ENCODE measurements at places on chromosomes 4 and X.

DNA sequence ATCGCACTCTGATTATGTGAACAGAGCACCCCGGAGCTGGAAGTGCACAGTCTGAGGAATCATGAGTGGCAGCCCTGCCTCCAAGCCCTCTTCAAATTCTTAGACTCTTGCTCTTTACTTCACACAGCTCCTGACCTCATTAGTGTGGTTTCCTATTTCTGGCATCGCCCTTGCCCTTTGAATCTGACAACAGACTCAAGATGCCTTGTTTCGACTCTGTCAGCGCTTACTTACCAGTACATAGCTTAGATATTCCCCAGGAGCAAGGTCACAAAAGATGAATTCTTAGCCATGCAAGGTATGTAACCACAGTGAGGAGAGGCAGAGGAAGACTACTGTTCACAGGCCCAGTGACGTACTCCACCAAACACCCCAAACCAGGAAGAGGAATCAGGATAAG is 167.2 kb downstream of the KDR start:
- peak; percentile 69 for DNase-seq

DNA sequence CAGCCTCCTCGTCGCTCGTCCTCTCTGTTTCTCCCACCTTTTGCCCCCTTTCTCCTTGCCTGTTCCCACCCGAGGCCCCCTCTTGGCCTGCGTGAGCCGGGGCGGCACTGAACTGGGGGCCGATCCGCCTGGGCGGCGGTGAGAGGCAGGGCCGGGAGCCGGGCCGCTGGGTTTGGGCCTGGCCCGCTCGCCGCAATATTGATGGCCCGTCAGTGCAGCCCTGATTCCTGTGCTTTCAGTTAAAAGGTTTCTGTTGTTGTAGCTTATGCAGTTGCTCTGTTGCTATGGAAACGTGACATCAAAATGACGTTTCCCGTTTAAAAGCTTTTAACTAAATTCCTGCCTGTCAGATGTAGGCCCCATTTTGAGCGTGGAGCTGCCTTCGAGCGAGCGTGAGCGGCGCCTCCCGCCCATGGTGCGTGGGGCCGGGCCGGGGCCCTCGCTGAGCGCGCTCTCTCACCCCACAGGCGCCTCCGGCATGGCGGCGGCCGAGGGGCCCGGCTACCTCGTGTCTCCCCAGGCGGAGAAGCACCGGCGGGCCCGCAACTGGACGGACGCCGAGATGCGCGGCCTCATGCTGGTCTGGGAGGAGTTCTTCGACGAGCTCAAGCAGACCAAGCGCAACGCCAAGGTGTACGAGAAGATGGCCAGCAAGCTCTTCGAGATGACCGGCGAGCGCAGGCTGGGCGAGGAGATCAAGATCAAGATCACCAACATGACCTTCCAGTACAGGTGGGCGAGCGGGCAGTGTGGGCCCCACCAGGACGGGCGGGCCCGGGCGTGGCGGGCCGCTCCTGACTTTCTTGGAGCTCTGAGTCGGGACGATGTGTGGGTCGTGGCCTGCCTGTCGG is at the start of gene MSANTD1:
Gene MSANTD1, plus strand, starts transcription at position 349 of the 851 bp plus-strand sequence. Its CDS starts 64 bp downstream, at position 413.
- DNase-seq: peak; percentile 68

DNA sequence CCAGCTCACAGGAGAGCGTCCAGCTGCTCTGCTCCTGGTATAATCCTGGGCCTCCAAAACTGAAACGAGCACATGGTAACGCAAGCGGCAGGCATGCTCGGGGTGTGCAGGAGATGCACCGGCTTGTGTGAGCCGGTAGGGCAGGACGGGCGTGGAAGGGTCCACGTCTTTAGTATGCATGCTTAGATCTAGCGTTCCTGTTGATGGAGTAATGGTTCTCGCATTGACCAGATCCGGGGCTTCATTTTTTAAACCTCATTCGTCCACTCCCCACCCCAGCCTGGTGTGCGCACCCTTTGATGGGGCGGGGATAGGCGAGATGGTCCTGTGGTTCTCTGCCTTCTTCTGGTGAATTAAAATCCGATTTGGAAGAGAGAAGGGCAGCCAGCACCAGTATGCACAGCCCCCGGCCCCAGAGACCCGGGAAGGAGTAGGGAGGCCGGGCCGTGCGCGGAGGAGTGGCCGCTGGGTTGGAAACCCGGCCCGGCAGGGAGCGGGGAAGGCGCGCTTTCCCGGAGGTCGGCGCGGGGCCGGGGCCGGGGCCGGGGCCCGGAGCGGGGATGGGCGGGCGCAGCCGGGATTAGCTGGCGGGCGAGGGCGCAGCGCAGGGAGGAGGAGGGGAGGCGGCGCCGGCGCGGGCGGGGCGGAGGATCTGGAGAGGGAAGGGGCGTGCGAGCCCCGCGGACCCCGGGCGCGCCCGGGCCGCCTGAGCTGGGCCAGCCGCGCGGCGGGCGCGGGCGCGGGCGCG is 39.9 kb downstream of the FAM149A start:
- peak; percentile 80 for DNase-seq

DNA sequence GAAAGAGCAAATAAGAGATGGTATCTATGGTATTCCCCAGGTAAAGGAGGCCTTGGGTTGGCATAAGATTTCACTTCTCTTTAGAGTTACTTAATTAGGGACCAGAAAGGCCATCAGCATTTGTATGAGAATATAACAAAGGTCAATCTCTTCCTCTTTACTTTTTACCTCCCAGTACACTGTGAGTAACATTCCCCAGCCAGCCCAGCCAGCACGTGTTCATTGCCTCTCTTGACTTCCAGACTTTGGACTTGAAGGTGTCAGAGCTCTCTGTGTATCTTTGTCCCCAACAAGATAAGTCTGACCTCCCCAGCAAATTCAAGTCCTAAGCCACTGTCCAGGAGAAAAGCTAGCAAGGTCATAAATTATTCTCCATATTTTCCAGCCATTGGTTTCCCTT is 110.5 kb downstream of the AR start:
- no peak for DNase-seq

DNA sequence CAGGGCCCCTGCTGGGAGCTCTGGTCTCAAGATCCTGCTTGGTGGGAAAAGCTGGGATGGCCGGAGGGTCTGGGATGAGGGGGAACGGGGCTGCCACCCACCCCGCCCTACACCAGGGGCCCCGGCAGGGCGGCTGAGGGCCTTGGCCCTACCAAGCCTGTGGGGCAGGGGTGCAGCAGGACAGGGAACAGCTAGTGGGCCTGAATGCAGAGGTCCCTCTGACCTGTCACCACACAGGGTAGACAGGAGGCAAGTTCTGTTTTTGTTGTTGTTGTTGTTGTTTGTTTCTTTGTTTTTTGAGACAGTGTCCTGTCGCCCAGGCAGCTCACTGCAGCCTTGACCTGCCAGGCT is 332 bp upstream of the RENBP start:
- no peak for DNase-seq

DNA sequence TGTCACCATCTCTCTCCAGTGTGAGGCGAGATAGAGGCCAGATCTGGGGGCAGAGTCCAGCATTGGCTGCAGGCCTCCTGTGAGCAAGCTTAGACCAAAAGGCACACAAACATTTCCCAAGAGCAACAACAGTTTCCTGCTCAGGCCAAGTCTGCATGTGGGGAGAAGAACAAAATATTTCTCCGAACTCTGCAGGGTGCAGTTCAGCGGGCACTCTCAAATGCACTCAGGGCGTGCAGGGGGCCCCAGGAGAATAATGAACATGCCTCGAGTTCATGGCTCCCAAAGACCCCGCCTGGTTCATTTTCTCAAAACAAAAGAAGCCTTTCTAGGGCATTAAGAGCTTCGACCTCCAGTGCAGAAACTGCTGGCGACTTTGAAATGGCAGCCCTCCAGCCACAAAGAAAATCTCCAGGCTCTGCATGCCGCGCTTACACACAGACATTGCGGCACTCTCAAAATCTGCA is 57.8 kb upstream of the HELT start:
- no peak for DNase-seq

GRCh38 chrX:55908661-55909212 is 191.2 kb downstream of the RRAGB start:
- peak; percentile 29 for DNase-seq

- no peak for DNase-seq
Measured at GRCh38 chr4:113455061-113455460, 306.5 kb downstream of the CAMK2D start.

DNA sequence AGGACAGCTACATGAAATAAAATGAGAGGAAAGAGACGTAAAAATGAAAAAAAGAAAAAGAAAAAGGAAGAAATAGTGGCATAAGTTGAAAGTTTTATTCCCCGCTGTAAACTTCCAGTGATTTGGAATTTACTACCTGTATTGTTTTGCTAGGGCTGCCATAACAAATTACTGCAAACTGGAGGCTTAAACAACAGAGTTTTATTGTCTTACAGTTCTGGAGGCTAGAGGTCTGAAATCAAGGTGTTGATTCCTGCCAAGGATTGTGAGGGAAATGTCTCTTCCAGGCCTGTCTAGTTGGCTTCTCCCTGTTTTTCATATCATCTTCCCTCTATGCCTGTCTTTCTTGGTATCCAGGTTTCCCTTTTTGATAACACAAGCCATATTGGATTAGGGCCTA is 119.4 kb upstream of the PACRGL start:
- DNase-seq: no peak
